Stimulated activated CD8-positive, alpha-beta memory T cell treated with anti-CD3 and anti-CD28 coated beads, Interleukin-4, amount 100 ng/mL, for 48 hours (primary cell): ENCODE measurements at places on chromosomes 12 and 14.

DNA sequence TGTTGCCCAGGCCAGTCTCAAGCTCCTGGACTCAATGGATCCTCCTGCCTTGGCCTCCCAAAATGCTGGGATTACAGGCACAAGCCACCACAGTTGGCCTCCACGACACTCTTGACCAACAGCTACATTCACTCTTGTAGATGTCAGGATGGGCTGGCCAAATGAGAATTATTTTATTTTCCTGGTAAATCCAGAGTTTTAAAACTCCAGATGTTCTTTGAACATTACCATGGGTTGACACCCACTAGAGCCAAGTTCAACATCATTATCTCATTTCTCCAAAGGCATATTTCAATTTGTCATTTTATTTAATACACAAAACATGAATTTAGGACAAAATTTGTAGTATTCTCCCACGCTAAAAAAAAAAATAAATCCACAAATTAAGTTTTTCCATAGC, 56.5 kb upstream of the FOXN3 start:
- no peak for DNase-seq

GRCh38 chr14:90421001-90421631, 24.3 kb downstream of the CALM1 start:
- no peak for DNase-seq

GRCh38 chr12:117352883-117353282, 8.5 kb downstream of the NOS1 start:
- DNase-seq = no peak

DNA sequence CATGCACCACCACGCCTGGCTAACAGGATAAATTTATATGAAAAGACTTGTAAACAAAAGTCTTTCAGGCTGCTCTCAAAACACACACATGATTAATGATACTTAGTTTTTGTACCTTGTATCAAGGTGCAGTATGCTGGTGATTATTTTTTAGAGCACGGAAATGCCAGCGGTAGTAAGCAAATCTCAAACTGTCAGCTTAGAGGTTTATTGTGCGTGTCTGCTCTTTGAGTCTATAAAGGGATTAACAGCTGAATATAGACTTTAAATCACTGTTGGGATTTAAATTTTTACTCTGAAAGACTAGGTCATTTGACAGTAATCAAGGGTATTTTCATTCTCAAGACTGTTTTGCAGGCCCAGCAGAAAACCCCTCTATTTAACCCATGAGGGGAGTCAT, 50.5 kb downstream of the PLEKHA5 start:
- DNase-seq = no peak

DNA sequence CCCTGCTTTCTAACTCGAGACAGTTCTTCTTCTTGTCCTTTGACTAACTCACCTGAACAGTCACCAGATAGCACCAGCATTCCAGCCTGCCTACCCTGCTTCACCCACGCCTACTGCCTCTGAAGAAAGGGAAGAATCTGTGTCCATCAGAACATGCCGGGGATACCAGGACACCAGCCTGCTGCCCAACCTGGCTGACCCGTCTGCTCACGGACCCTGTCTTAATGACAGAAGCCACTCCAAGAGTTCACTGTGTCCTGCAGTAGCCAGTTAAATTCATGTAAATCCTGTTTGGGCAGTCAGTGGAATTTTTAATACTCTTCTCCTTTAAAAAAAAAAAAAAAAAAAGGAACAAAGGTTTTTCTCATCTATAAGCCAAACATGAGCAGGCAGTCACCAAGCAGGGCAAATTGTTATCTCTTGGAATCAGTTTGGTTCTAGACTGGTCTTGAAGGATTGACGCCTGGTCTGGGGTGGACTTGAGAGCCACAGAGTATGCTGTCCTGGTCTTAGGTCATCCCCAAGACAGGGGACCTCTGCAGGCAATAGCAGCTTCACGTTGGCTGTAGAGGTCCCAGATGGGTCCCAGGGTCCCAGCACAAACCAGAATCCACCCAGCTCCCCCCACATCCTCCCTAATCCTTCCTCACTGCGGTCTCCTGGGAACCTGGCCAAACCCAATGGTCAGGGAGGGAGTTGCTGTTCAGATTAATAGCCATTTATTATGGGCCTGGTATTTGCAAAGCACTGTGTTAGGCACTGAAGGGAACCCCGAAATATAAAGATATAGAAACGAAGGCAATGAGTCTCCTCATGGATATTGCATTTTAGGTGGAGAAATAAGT, 181.1 kb upstream of the HIF1A start:
- peak; percentile 19 for DNase-seq

DNA sequence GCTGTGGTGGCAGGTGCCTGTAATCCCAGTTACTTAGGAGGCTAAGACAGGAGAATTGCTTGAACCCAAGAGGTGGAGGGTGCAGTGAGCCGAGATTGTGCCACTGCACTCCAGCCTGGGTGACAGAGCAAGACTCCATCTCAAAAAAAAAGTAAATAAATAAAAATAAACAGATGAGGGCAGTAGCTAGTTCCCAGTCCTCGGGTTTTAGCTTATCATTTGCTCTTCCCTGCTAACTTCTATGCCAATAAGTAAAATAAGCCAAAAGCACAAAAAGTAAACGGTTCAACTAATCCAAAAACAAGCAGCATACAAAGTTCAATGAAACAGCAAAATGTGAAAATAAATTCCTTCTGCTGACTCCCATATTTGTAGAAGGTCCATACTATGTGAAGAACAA, 133.0 kb upstream of the TMCC3 start:
- no peak for DNase-seq

DNA sequence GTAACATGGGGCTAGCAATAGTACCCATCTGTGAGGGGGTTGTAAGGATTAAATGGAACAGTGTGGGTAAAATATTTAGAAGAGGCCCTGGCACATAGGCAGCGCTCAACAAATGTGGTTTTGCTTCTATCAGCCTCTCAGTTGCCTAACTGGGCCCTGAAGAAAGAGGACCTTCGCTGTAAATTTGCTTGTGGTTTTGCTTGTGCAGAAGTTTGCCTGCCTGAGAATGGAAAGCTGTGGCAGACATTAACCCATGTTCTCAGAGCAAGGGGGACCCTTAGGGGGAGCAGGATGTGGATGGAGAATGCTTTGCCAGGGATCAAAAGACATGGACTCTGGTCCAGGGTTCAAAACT, 160.1 kb downstream of the BRMS1L start:
- DNase-seq = no peak

GRCh38 chr12:121404734-121405133, 4.8 kb downstream of the RNF34 start:
- DNase-seq = no peak

- DNase-seq = no peak
Observed at GRCh38 chr14:53346988-53347387, 193.9 kb upstream of the DDHD1 start.

- DNase-seq = no peak
Observed at GRCh38 chr12:56803750-56804149, 40.6 kb downstream of the HSD17B6 start.

- no peak for DNase-seq
Observed at GRCh38 chr12:93925585-93926205, 222.7 kb upstream of the PLXNC1 start.

DNA sequence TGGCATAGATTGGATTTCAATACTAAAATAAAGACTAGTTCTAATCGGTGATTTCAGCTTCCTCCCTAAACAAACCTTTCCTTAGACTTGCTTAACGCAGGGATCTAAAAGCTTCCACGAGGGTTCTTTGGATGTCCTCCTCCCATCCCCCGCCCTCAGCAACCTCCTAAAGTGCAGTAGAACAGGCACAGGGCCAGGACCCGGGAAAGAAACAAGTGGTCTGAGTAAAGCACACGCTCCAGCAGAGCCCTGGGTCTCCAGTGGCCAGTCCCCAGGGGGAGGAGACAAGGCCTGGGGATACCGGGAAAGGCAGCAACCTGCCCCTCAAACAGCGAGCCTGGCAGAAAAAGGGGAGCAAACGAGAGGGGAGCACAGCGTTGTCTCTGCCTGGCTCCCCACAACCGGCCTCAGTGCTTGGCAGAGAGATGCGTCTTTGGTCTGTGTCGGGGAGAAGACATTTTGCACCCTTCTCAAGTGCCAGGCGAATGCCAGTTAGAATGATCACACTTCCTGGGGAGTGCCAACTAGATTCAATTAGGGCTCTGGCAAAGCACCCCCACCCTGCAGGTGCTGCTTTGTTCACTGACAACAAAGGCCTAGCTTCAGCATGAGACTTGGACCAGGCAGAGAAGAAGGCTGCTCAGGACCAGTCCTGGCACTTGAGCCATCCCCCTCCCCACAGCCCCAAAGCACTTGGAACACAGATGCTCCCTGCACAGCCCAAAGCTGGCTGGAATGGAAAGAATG, 17.1 kb upstream of the SLC6A12 start:
- peak; percentile 15 for DNase-seq

- DNase-seq = no peak
Observed at GRCh38 chr12:12387501-12387900, 30.6 kb downstream of the BORCS5 start.

DNA sequence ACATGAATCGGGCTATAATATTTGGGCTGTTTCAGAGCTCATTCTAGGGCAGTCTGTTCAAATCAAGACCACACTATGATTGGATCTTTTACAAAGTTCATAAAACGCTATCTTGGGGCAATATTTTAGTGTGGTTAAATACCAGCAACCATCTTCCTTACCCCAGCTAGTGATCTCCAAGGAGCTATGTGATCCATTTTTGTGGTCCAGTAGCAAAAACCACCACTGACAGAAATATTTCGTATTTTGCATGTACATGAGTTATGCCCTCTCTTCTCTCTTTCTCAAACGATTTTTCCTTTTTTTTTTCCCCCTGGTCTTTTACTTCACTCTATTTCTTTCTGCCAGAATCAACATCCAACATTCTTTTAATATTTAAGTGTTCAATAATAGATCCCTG, 280.6 kb upstream of the KITLG start:
- DNase-seq = no peak

DNA sequence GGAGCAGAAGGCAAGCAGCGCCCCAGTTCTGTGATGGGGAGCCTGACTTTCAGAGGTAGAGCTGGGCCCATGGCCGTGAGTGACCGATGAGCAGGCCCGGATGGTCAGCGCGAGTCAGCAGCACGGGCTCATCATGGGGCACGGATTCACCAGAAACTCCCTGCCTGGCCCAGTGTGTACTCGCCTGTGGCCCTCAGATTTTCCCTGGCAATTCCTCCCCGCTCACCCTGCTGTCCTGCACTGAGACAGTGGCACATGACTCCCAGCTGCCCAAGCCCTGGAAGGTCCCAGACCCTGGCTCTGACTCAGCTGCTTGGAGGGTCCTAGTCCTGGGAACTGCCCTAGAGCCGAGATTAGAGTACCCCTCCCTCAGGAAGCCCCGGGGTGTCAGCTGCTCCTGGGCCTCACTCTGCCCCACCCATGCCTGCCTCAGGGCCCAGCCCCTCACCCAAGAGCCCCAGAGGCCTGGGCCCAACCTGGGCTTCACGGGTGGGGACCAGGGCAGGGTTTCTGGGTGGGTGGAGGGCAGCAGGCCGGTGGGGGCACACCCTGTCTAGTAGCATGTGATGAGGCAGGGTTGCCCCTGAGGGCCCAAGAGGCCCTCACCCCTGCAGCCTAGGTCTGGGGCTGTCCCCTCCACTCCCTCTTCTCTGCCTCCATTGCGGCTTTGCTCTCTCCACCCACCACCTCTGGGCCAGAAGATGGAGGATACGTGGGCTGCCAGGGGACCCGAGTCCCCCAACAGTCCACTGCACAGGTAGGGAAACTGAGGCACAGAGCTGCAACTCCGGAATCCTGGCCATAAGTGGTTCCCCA, 8.4 kb downstream of the TRMT61A start:
- no peak for DNase-seq

DNA sequence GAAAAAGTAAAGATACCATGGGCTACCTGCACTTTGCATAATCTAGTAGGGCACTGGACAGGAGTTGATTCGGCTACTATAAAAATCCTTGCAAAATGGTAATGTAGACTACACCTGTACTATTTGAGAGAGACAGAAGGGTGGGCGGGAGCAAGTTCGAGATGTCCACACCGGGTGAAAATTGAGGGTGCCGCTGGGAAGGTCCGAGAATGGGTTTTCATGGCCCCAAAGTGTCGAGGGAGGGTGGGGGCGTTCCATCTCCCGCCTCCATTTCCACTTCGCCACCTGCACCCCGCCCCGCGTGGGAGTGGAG, 648 bp downstream of the SNX6 start:
- no peak for DNase-seq

DNA sequence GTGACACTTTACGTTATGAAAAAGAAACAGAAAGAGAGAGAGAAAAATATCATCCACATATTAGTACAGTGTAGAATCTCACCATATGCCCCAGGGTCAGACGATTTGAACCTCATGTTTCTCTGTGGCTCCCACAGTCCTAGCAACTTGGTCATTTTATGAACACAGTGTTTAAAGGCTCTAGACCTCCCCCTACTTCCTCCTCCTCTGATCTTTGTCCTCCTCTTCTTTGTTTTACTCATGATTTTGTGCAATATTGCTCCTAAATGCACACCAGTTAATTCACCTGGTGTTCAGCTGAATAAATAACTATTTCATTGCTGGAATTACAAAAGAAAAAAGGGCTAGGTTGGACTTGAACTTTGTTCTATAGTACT, 18.2 kb downstream of the GLT1D1 start:
- no peak for DNase-seq

GRCh38 chr14:32896979-32897697, 41.5 kb upstream of the NPAS3 start:
- no peak for DNase-seq

- no peak for DNase-seq
Observed at GRCh38 chr12:92464911-92465310, 237.9 kb upstream of the PLEKHG7 start.

- DNase-seq = no peak
Observed at GRCh38 chr14:89384023-89384422, 33.0 kb downstream of the FOXN3 start.

GRCh38 chr14:61382842-61383241, 61.5 kb downstream of the PRKCH start:
- DNase-seq = no peak

DNA sequence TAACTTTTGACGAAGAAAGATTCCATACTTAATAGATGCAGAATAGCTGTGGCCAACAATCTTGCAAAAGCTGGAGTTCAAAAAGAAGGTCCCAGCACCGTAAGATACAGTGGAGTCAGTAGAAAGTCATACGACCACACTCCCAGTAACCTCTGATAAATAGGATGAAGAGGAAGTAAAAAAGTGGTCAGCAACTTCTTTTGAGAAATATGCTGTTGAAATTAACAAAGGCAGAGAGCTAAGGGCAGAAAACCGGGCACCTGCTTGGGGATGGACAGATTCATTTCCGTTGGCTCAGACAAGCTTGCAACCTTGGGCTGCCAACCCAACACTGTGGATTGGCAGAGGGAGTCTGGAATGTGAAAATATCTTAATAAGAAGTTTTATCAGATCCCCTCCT, 40.0 kb downstream of the BTG1 start:
- DNase-seq = no peak

DNA sequence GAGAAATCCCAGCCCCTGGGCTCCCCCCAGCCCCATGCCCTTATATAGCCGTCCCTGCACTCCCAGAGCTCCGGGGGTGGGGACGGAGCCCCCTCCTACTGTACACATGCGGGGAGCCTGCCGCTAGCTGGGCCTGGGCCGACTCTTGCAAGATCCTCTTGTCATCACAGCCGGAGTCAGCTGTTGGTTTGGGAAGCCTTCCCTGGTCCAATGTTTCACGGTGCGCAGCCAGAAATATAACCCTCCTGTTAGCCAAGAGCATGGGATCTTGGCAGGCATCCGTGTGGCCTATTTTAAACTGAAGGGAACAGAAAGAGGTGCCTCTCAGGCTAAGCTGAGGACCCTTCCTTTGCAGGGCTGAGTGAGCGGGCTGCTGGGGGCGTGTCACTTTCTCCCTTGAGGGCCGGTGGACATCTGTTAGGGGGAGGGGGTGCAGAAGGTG, 175.3 kb downstream of the TSPAN9 start:
- DNase-seq = no peak
